Activated effector memory CD4-positive, alpha-beta T cell treated with anti-CD3 and anti-CD28 coated beads, Interleukin-2, amount 50 U/mL, for 16 hours (primary cell): ENCODE measurements at places on chromosomes 7 and 10.

DNA sequence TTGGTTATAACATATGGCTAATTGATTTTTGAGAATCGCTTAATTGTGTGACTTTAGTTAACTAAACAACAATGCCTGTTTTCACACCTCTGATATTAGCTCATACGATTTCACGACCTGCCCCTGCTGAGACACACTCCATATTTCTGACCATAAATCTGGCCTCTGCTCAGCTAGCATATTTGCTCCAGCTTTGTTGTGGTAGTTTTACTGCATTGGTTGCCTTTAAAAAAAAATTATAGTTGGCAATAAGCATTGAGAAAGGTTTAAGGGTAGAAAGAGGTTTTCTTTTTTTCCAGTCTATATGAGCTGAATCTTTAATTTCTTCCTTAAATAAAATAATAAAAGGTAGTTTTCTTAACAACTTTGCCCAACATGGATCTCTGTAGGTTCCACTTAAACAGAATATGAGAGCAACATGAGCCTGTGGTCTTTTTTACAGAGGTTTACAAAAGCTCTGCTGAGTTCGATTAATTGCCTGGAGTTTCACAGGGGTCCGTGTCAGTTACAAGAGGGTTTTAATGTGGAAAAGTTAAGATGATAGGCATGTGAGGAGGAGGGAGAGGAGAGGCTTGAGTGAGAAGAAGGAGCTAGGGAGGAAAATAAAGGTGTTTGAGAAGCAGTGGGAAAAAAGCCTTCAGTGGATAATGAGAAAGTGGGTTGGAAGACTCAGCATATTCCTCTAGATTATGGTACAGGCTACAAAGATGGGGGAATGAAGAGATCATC is 318.2 kb downstream of the CXCL12 start:
- no peak for DNase-seq

DNA sequence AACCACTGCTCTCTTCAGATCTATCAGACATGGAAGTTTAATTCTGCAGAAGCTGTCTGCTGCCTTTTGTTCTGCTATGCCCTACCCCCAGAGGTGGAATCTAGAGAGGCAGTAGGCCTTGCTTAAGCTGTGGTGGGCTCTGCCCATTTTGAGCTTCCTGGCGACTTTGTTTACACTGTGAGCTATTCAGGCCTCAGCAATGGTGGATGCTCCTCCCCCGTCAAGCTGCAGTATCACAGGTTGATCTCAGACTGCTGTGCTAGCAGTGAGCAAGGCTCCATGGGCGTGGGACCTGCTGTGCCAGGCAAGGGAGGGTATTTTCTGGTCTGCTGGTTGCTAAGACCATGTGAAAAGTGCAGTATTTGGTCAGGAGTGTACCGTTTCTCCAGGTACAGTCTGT is 45.1 kb upstream of the CDK14 start:
- DNase-seq: no peak

- no peak for DNase-seq
Measured at GRCh38 chr10:87700031-87700796, 40.5 kb downstream of the PAPSS2 start.

DNA sequence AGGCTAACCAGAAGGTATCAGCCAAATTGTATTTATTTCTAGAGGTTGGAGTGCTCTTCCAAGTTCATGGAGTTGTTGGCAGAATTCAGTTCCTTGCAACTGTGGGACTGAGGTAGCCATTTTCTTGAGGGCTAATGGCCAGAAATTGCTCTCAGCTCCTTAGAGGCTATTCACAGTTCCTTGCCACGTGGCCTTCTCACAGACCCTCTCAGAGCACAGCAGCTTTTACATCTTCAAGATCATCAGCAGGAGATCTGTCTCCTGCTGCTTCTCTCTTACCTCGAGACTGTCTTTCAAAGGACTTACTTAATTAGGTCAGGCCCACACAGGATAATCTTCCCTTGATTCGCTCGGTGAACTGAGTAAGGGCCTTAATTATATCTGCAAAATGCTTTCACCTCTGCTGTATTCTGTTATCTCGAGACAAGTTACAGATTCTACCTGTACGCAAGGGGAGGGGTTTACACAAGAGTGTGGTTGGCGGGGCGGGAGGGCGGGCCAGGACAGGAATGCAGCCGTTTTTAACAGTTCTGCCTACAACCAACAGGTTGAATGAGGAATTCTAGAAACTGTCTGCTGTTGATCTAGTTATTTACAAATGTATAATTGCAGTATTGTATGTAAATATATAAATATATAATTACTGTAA is 15.0 kb downstream of the MIOS start:
- no peak for DNase-seq

GRCh38 chr10:6595499-6595898 is 15.4 kb upstream of the PRKCQ start:
- no peak for DNase-seq

DNA sequence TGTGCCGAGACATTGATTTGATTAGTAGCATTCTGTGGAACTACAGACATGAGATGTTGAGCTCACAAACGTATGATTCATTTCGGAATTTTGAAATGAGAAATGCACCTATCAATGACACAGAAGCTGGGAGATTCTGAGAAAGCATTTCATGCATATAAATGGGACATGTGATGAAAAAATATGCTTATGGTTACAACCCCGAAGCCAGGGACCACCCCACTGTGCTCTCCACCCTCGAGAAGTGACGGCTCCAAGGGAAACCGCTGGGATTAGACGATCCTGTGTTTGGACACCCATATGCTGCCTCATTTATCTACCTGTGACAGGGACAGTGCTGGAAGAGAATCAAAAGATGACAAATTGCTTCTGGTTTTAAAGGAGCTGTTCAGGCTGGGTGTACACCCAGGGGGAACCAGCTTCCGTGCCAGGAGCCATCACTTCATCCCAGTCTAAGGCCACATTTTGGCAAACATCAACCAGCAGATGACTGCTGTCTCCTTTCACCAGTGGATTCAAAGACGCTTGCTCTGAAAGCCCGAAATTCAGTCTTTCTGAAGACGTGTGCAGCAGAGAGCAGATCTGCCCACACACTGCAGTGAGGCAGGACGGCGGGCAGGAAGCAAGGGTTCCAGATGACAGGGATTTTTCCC is 109.9 kb downstream of the ATXN7L1 start:
- peak; percentile 62 for DNase-seq

DNA sequence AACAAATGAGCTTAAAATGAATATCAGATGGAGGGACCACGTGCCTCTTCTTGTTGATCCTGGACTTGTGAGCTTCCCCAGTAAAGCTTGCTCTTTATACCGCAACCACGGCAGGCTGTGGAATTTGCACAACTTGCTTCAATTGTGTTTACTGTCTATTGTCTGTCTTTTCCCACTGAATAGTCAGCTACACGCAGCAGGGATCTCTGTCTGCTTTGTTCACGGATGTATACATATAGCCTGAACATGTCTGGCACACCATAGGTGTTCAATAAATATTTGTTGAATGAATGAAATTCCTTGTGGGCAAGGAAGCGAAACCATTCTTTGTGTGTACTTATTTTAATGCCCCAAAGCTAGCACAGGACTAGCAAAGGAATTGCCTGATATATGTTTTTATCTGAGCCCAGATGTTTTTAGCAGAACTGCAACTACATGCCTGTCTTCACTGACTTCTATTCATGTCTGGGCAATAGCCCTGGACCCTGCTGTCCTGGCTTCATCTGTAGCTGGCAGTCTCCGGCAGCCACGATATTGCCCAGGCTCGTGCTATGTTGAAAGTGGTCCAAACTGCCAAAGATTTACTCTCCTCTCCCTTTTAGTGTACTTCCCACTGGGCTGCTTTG is 29.9 kb upstream of the IFRD1 start:
- DNase-seq: no peak

- no peak for DNase-seq
Measured at GRCh38 chr7:11829954-11830353, 2.0 kb downstream of the THSD7A start.

DNA sequence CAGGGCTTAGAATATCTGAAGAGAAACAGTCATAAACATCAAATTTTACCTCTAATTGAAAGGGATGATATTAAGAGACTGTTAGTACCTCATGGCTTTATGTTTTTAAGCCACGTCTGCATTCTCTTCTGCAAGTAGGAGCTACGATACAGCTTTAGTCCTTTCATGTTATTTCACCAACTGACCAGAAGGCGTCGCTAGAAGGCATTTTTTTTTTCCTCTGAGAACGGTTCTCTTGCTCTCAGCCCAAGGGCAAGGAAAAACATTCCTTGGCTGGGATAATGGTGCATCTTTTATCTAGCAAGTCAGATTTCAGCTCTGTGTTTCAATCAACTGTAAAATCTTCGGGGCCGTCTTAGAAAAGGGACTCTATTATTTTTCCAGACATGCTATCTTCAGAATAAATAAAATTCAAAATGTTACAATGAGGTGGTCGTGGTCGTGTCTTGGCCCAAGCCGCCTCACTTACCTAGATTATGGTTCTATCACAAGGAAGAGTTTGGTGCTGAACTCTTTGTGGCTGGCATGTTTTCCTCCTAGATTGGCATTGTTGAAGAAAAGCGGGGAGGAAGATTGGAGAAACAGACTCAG is 41.6 kb upstream of the LYZL2 start:
- no peak for DNase-seq

DNA sequence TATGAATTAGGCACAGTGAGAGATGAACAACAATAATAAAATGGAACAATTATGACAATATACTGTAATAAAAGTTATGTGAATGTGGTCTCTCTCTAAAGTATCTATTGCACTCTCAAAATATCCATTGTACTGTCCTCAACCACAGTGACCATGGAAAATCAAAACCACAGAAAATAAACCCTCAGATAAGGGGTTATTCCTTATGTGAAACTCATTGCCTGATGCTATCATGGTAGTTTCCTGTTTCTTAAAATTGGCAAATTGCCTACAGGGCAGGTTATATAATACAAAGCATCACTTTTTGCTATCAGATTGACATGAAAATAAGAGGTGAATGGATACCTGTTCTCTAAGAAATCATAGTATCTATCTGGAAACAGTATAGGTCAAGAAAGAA is 3.8 kb downstream of the MCM10 start:
- no peak for DNase-seq

GRCh38 chr10:63467841-63468240 is 2.1 kb upstream of the JMJD1C start:
- DNase-seq: no peak

GRCh38 chr10:59177031-59177797 is 771 bp downstream of the PHYHIPL start:
- no peak for DNase-seq

GRCh38 chr10:48447356-48448215 is 141.1 kb downstream of the MAPK8 start:
- peak; percentile 45 for DNase-seq

GRCh38 chr7:1844951-1845390 is 174.9 kb downstream of the ELFN1 start:
- peak; percentile 50 for DNase-seq

DNA sequence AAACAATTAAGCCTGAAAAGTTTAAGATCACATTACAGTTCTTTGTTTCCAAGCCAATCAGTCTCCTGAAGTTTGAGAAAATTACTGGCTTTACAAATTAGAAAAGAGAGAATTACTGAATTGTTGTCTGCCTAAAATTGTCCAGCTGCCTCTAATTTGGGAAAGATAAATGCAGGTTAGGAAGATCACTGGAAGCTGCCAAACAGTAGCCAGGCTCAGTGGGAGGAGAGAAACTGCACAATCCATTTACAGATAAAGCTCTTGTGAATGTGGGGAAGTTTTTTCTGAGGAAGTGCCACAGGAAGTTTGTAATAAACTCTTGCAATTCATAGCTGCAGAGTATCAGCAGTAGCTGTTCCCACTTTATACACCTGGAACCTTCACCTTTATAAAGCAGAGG is 100.7 kb downstream of the IQUB start:
- no peak for DNase-seq

DNA sequence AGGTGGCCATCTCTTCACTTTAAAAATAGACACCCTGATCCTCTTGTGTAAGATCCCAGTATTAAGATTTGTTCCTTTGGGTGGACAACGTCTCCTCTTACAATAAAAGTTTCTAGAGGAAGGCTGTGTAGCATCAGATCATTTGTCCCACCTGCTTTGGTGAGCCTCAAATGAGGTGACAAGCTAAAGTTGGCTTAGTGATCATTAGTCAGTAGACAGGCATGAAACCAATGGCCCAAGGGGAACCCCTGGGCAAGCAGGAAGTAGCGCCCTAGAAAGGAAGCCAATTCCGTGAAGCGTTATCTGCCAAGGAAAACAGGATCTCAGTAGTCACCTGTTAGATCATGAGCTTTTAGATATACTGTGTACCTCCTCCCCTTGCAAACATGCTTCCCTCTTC is 66.8 kb downstream of the PCGF5 start:
- DNase-seq: no peak

DNA sequence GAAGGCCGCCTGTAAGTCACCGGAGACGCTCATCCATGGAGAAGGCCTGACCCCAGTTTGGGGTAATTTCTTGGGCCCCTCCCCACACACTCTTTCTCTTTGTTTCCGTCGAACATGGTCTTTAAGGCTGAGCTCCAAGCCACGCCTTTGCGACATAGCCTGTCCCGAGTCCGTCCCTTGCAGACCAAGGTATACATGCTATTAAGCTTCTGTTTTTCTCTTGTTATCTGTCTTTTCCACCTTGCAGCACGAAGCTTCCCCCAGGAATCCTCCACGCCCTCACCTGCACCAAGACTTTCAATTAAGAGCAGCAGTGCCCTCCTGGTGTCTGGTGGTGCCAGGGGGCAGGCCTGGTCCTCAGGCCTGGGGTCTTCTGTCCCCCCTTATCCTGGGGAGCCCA is 4.2 kb upstream of the FAM20C start:
- no peak for DNase-seq

- DNase-seq: no peak
Measured at GRCh38 chr7:91344911-91345310, 80.7 kb downstream of the FZD1 start.

DNA sequence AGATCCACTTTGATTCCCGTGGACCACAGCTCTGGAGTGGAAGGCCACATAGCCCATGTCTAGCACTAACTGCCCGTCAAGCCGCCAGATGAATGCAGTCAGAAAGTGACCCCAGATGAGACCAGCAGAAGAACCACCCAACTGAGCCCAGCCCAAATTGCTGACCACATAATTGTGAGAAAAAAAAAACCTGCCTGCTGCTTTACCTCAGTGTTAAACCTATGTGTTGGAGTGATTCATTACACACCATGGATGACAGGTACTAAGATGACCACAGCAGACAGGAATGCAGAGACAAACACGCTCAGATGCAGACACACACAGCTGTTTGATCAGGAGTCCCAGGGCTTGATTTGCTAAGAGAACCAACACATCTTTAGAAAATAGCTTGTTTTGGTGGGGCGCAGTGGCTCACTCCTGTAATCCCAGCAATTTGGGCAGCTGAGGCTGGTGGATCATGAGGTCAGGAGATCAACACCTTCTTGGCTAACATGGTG is 168.1 kb upstream of the PPP2R2D start:
- peak; percentile 37 for DNase-seq

- DNase-seq: no peak
Measured at GRCh38 chr10:102411341-102412255, 7.0 kb downstream of the PSD start.

- DNase-seq: no peak
Measured at GRCh38 chr10:69573056-69573806, at the start of gene NEUROG3. Gene NEUROG3, minus strand, starts transcription at chr10:69573422. Its CDS starts 379 bp downstream, at chr10:69573043.
